Stimulated activated CD4-positive, alpha-beta T cell treated with anti-CD3 and anti-CD28 coated beads, Interleukin-15, amount 100 ng/mL, for 1 hour (primary cell): ENCODE measurements at places on chromosomes 2 and 18.

- no peak for DNase-seq
Measured at GRCh38 chr2:60531701-60532133, 21.7 kb downstream of the BCL11A start.

- no peak for DNase-seq
Measured at GRCh38 chr2:26612522-26613240, 28.5 kb downstream of the CIB4 start.

DNA sequence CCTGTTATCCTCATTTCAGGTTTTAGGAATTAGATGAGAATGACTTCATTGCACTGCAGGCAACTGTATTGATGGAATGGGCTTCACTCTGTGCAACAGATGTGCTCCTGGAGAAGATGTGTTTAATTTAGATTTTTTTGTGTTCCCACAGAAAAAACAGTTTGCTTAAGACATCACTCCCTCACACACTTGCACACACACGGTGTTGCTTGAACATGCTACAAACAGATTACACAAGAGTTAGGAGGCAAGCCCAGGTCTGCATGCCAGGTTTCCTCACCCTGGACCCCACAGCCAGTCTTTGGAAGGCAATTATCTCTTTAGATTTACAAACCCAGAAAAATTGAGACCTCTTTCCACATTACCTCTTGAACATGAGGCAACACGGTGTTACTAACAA lies 93.7 kb upstream of the KLHL29 start:
- no peak for DNase-seq

GRCh38 chr2:67267241-67267640 lies 129.9 kb upstream of the ETAA1 start:
- no peak for DNase-seq

DNA sequence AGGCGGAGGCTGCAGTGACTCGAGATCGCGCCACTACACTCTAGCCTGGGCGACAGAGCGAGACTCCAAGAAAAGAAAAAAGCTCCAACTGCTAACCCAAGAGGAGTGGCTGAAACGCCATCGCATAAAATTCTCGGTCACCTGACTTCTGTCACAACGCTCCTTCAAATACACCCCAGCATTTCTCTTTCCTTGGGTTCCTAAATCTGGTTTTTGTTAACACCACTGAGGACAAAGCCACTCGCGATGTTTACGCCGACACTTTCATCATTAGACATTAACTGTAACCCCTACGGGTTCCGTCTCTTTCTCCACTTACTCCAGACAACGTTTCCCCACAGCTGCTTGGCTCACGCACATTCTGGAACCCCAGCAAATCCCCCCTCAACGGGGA lies 679 bp downstream of the CLK1 start:
- no peak for DNase-seq

DNA sequence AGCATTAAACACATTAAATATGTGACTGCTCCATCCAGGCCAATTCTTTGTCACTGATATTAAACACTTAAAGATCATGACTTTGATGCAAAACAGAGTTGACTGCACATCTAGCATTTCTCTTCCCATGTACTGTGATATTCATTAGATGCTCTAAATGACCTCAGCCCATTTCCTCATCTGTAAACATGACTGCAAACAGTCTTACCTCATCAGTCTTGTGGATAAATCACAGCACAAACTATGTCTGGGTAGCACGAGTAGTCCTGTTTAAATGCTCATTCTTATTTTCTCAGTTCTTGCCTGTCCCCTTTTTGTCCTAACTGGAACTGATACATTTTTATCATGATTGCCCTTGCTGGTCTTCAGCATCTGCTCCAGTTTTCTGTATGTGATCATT lies 1974.8 kb upstream of the LRRTM1 start:
- DNase-seq = no peak

DNA sequence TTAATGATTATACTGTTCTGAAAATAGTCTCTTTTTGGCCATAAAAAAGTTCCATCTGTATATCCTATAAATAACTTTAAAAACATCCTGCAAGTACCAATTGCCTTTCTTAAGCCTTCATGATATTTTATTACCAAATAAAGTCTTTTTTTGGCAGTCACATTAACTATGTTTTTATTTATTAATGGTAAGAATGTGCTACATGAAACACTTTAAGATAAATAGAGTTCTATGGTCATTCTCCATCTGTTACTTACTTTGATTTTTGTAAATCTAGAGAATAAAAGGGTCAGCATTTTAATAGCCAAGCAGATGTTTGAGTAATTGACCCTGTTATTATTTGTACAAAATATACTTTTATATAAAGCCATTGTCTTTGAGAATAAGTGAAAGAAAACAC lies 52.6 kb downstream of the LCLAT1 start:
- no peak for DNase-seq

- no peak for DNase-seq
Measured at GRCh38 chr18:23137788-23138216, 2.5 kb downstream of the CABLES1 start.

DNA sequence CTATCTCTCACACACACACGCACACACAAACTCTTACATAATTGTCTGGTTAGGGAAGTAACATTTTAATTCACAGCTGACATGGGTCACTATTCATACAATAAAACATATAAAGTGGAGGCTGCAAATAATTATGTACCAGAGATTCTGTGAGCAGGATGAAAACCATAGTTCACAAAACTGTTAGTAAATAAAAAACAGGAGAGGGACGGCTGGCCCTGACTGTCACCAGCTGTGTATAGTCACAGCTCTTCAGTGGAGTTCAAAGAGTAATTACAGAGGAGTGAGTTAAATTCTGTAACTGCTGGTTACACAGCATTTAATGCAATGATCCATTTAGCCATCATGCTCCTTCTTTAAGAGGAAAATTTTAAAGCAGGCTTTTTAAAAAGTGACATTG lies 76.9 kb downstream of the NRXN1 start:
- no peak for DNase-seq

DNA sequence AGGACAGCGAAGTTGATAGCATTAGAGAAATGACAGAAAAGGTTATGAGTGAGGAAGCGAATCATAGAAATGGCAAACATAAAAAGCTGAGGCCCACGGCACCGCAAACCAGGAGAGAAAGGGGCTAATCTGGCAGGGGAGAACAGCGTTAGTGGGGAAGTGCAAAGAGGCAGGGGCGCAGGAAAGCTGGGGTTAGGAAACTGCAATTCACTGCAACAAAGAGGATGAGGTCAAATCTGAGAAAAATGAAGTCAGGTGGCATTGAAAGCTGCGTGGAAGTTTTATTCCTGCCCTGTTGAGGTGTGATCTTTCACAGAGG lies 653 bp upstream of the ABI2 start:
- DNase-seq = no peak

DNA sequence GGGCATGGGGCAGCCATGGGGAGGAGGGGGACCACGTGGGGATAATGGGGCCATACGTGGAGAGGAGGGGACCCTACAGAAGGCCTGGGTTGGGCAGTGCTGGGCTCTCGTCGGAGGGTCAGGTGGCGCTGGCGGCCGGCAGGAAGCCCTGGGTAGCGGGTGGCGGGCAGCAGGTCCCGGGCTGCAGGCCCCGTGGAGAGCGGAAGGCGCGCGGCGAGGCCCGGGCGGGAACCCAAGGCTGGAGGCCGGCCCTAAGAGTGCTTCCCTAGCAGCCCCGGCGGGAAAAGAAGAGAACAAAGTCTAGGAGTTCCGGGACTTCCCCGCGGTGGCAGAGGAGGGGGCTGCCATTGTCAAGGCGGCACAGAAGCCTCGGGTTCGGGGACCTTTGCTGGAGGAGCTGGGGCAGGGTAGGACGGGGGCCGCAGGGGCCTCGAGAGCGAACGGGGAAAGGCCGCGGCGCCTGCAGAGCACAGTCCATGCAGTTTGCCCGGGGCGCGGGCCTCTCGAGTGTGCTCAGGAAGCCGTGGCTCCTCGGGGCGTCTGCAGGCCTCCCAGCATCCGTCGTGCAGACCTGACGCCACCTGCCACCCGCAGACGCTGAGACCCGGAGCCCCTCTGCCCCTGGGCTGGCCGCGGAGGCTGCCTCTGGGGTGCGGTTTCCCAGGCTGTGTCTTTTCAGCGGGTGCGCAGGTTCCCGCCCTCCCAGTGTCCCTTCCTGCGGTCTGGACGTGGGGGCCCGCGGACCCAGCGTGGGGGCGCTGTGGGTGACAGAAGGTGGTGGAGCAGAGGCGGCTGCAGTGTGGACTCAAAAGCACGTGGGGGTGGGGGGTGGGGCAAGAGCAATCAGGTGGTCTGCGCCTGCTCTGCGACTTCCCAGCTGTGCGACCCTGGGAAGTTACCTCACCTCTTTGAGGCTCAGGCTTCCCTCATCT lies 19.4 kb upstream of the NCL start:
- no peak for DNase-seq

DNA sequence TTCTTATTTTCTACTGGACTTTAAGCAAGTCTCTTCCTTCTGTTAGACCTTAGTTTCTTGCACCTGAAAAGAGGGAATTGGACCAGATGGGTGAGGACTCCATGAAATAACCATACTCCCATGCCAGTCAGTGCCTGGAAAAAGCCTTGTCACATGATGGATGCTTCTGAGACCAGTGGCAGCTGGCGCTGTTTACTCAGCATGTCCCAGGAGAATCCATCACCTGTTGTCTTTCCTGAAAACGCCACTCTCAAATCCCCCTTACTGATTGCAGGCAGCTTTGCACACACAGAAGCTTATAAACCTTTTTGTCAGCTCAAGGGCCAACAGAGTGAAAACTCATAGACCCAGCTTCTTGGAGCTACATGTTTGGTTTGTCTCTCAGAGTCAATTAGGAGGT lies 117.6 kb downstream of the POLE4 start:
- no peak for DNase-seq

GRCh38 chr2:201448701-201449100 lies 2.6 kb downstream of the TRAK2 start:
- DNase-seq = no peak

GRCh38 chr2:128603411-128603924 lies 284.8 kb upstream of the HS6ST1 start:
- DNase-seq = no peak

GRCh38 chr18:3726238-3726951 lies 276.4 kb downstream of the TGIF1 start:
- no peak for DNase-seq

DNA sequence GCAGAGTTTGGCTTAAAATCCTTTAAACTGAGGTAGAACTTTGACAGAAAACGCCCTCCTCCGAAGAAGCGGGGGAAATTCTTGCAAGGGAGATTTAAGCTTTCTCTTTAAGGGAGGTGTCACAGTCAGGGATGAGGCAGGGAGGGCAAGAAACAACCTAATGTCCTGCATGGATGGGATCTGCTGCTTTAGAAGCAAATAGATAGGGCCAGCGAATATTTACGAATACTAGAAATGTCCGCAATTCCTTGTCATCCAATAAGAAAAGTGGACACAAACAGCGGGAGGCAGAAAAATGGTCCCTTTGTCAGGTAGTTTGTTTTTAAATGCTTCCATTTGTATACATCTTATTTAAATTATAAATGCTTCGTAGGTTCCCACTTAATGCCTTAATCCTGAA lies 12.0 kb downstream of the MEIS1 start:
- no peak for DNase-seq

DNA sequence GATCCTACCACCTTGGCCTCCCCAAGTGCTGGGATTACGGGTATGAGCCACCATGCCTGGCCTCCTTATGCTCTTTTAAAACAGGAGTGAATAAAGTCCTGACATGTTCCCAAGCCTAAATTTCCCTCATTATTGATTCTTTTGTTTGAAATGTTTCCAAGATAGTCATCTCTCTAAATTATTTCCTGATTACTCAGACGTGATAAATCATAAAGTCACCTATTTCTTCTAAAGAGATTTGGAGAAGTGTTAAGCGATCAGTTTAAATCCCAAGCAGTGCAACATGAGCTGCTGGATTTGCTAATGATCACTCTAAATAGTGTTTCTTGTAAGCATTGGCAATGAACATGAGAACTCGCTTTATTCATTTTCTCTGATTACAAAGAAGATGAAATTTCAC lies 51.8 kb downstream of the PMAIP1 start:
- no peak for DNase-seq

- DNase-seq = no peak
Measured at GRCh38 chr2:2940061-2940460, 437.6 kb downstream of the EIPR1 start.

DNA sequence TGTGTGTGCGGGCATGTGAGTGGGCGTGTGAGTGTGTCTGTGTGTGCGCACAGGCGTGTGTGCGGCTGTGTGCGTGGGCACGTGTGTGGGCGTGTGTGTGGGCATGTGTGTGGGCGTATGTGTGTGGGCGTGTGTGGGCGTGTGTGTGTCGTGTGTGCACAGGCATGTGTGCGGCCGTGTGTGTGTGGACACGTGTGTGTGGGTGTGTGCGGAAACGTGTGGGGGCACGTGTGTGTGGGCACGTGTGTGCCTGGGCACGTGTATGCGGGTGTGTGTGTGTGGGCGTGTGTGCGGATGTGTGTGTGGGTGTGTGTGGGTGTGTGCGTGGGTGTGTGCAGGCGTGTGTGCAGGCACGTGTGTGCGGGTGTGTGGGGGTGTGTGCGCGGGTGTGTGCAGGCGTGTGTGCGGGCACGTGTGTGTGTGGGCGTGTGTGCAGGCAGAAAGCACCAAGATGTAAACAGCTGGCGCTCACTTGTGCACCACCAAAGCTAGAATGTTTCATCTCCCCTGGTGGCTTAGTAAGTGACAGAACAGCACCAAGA lies 31.2 kb upstream of the ALKAL2 start:
- no peak for DNase-seq

- DNase-seq = no peak
Measured at GRCh38 chr18:46555724-46556123, 101.3 kb downstream of the LOXHD1 start.

- no peak for DNase-seq
Measured at GRCh38 chr2:120622886-120623753, 112.5 kb upstream of the GLI2 start.

- no peak for DNase-seq
Measured at GRCh38 chr18:44025421-44025820, 655.3 kb upstream of the SETBP1 start.

GRCh38 chr2:32262105-32262504 lies 2.6 kb downstream of the NLRC4 start:
- no peak for DNase-seq

DNA sequence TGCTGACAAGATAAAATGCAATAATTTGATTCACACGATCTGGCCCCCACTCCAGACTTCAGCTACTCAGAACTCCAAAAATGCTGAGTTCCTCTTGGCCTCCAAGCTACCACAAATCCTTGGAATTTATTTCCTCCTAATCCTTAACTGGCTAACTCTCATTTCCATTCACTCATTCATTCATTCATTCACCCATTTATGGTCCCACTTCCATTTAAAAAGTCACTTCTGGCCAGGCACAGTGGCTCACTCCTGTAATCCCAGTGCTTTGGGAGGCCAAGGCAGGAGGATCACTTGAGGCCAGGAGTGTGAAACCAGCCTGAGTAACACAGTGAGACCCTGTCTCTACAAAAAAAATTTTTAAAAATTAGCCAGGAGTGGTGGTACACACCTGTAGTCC lies 12.5 kb downstream of the SOS1 start:
- no peak for DNase-seq

GRCh38 chr2:3179208-3179607 lies 198.4 kb downstream of the EIPR1 start:
- no peak for DNase-seq
